Cortex of kidney (tissue), 1 donor: ENCODE measurements at places on chromosomes 3 and 15.

DNA sequence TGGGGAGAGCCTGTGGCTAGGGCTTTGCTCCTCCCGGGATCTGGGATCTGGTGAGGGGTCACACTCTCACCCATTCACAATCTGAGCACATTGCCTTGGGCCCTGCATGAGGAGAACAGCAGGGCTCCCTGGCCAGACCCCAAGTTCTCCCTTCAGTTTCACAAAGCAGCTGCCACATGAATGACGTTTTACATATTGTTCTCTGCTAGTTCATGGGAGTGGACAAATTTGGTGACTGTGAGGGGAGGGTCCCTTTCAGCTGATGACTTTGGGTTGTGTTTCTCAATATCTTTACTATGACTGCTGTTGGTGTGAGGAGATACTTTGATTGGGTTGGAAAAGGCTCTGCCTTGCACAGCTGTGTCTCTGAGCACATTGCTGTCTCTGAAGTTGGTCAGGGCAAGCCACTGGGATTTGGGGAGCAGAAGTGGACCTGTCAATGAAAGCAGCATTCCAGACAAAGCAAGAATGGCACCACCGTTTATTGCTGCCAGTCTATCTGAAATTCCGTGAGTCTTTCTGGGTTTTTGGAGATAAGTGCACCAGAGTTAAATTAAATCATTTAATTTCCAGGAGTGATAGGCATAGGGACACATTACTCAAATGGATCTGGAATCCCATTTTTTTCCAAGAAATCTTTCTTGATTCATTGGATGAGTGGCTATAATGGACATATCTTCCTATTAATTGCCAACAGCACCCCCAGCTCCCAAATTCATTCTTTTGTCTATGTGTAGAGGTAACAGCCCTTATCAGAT is 10.3 kb downstream of the TIMP4 start:
- DNase-seq, result no peak

GRCh38 chr3:3351226-3351625 is 171.7 kb upstream of the CRBN start:
- DNase-seq, result no peak

- no peak for DNase-seq
Observed at GRCh38 chr3:21331857-21332256, 419.2 kb downstream of the ZNF385D start.

GRCh38 chr3:112730210-112730609 is 89.3 kb upstream of the CCDC80 start:
- no peak for DNase-seq

GRCh38 chr3:30666572-30667279 is 60.3 kb downstream of the TGFBR2 start:
- no peak for DNase-seq

- no peak for DNase-seq
Observed at GRCh38 chr3:136734382-136735070, 17.7 kb downstream of the STAG1 start.

- DNase-seq, result no peak
Observed at GRCh38 chr15:73887481-73887880, 14.1 kb downstream of the TBC1D21 start.

GRCh38 chr3:175913286-175913685 is 1054.2 kb downstream of the NAALADL2 start:
- DNase-seq, result no peak

GRCh38 chr15:69760890-69761568 is 308.4 kb downstream of the RPLP1 start:
- DNase-seq, result no peak

DNA sequence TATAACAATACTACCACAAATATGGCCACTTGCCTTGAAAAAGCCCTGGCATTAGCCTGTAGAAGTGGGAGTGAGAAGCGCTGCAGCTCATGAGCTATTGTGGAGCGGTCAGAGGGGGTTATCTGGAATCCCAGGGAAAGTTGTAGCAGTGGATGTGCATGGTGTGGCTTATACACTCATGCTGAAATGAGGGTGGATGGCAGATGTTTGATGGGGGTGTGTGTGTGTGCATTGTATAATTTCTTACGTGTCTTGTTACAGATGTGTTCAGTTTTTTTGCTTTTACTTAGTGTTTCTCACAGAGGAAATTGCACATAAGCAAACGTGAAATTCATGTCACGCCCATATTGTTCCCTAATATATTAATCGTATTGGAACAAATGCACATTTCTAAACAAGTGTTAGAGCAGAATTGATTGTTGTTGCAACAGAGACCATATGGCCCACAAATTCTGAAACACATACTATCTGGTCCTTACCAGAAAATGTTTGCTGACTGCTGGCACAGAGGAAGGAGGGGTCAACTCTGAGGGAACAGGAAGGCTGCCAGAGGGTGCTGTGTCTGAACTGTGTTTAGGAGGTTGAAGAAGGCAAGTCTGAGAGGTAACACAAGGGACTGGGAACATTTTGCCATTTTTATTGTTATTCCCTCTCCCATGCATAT is 200.0 kb upstream of the CFAP20DC start:
- no peak for DNase-seq

DNA sequence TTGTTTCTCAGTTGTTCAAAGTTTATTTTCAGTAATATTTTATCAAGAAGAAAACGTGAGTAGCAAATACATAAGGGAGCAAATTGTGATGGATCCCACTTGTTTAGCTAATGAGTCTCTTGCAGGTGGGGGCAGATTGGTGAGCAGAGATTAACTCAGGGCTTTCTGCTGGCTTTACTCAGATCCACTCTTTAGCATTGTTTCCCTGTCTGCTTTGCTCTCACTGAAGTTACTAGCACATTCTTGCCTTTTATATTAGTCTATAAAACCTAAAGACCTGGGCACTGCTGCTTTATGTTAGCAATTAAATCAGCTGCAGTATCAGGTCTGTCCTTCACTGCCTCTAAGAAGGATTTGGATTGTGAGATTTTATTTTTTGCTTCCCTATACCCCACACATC is 71.5 kb downstream of the STAC start:
- no peak for DNase-seq

- DNase-seq, result no peak
Observed at GRCh38 chr3:195568630-195569029, 15.1 kb downstream of the APOD start.

DNA sequence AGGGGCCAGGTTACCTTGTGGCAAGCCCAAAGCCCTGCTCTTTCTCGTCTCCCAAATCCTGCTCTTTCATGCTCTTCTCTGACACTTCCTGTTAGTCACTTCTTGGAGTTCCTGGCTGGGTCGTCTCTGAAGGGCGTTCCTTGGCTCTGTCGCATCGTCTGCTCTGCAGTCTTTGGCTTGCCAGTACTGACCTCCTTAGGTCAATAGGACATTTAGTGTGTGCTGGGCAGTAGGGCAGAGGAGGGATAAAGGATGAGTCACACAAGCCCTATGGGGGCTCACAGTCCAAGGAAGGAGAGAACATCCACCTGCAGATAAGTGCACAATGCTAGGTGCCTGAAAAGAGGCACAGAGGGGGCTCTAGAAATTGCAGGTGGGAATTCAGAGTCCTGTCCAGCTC is 87.5 kb downstream of the FAM43A start:
- DNase-seq, result no peak

DNA sequence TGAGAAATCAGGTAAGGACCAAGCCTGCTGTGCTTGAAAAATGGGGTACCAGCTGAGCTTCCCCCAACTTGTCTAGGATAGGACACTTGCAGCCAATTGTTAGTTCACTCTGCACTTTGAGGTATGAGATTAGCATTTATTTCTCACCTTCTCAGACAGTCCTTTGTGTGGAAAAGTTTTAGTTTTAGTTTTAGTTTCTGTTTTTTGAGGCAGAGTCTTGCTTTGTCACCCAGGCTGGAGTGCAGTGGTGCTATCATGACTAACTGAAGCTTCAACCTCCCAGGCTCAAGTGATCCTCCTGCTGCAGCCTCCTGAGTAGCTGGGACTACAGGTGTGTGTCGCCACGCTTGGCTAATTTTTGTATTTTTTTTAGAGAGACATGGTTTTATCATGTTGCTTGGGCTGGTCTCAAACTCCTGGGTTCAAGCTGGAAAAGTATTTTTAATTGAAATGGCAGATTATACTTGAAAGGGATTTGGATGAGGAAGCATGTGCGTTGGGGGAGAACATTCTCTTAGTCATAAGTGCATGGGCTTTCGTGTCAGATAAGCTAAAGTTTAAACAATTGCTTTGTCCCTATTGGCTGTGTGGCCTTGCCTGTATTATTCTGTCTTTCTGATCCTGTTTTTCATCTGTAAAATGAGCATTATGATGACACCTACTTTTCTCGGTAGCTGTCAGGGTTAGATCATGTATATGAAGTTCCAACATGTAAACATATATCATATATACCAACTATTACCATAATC is 25.2 kb upstream of the CCK start:
- no peak for DNase-seq

GRCh38 chr15:60299452-60300047 is 98.2 kb downstream of the ANXA2 start:
- no peak for DNase-seq

DNA sequence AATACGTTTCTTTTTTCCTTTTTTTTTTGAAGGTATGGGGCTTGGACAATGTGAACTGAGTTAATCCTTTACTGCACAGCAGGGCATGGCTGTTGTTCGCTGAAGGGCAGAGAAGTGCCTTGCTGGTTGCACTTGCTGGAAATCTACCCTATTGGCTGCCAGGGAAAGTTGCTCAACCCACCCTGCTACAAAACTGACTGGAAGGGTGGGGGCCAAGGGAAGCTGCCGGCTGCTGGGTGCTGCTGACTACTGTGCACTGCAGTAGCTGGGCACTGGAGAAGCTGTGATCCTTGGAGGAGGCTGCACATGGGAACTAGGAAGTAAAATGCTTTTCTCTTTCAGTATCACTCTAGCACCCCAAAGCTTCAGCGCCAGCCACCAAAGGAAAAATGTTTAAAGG is 70.5 kb downstream of the ETV5 start:
- DNase-seq, result no peak

- no peak for DNase-seq
Observed at GRCh38 chr3:60246361-60246760, 1004.9 kb downstream of the FHIT start.

GRCh38 chr3:185739264-185739701 is 85.6 kb downstream of the IGF2BP2 start:
- no peak for DNase-seq

DNA sequence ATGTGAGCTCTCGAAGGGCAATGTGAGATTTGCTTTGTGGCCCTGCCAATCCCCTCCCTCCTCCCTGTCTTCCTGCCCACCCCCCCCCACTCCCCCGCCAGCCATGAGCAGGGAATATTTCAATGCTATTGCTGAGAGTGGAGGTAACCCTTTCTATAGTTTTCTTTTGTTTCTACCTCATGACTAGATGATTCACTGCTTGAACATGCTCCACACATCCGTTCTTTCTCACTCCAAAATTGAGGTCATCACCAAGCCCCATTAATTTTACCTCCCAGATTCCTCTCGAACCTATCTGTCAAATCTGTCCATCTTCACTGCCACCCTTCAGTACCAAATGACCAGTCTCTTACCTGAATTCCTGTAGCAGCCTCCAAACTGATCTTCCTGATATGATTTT is 12.2 kb downstream of the ZNF774 start:
- no peak for DNase-seq

DNA sequence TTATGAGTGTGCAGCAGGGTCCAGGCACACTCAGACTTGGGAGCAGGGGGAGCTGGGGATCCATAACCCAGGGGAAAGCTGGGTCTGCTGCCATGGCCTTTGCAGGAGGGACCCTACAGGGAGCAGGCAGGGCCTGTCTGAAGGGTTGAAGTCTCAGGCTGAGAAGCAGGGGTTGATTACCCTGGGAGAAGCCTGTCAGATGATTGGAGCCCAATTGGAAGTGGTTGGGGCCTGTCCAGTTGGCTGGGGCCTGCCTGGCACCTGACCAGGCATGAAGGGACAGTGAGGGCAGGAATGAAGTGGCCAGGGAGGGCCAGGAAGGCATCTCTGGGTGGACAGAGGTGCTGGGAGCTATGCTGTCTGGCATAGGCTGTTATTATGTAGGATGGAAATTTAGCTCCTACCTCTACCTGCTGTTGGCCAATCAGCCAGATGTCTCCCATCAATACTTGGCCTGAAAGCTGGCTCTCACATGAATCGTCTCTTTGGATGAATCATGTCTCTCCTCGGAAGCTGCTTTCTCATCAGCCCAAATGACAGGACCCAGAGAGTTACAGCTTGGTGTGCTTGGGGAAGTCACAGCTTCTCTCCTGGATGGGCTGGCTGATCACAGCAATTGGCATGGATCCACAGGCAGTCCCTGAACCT is 27.4 kb upstream of the SLCO2A1 start:
- no peak for DNase-seq

- DNase-seq, result no peak
Observed at GRCh38 chr15:58495891-58496408, 64.2 kb downstream of the LIPC start.

GRCh38 chr3:134651347-134652041 is 672 bp upstream of the KY start:
- no peak for DNase-seq

- DNase-seq, result no peak
Observed at GRCh38 chr3:98966862-98967546, 65.5 kb upstream of the DCBLD2 start.

- no peak for DNase-seq
Observed at GRCh38 chr15:48800811-48801455, 9.9 kb downstream of the CEP152 start.

- no peak for DNase-seq
Observed at GRCh38 chr3:115518100-115518852, 105.0 kb upstream of the GAP43 start.

DNA sequence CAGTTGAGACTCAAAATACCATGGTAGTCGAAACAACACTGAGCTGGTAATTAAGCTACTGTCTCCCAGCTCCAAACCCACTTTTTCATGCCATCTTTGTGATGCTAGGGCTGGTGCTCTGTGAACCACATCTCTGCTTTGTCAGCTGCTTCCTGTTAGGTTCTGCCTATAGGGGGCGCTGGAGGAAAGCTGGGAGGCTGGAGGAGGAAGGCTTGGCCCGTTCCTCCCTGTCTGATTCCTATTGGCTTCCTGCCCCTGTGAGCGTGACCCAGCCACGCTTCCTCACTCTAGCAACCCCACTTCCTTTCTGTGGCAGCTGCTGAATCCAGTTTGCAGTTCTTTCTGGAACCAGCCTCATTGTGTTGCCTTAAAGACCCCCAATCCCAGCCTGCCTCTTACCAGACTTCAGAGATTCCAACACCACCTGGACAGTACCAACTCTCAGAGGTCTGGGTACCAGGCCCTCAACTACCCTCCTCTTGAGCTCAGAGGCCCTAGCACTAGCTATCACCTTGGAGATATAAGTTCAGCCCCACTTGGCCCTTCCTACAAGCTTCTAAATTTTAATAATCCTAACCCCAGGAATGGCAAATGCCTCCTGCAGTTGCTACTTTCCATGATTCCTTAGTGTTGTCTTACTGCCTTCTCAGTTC is 120.9 kb downstream of the ERC2 start:
- no peak for DNase-seq

GRCh38 chr3:44674211-44674610 is 25.7 kb downstream of the ZNF35 start:
- no peak for DNase-seq

GRCh38 chr15:85588677-85589076 is 206.0 kb downstream of the KLHL25 start:
- DNase-seq, result no peak

GRCh38 chr3:101066711-101067129 is 73.5 kb upstream of the ABI3BP start:
- no peak for DNase-seq

GRCh38 chr3:151037746-151038477 is 47.6 kb upstream of the MED12L start:
- no peak for DNase-seq

- DNase-seq, result no peak
Observed at GRCh38 chr3:18119866-18120265, 305.3 kb downstream of the SATB1 start.
